ENCODE measurements at places on chromosomes 16 and 17. TPM values are rescaled to one million over a fixed set of nuclear protein-coding genes. Genes with fewer than 3 reads are reported as not detected.

COL1A1 gene
- 544 TPM for polyA plus RNA-seq

NECAB2 gene
- polyA plus RNA-seq = 5.1 TPM

SLC16A11 gene
- polyA plus RNA-seq = 0.54 TPM

ATP6V0A1 gene
- 55.4 TPM for polyA plus RNA-seq

HSD17B2 gene
- polyA plus RNA-seq = 15.6 TPM

GRAPL gene
- 3.9 TPM for polyA plus RNA-seq

MFAP4 gene
- polyA plus RNA-seq = 273 TPM

SLC35G6 gene
- polyA plus RNA-seq = 0.16 TPM

GRCh38 chr17:55134486-55135157 lies 130.1 kb upstream of the HLF start:
- DNase-seq = no peak

GRCh38 chr16:71708696-71709095 lies 15.8 kb downstream of the PHLPP2 start:
- no peak for DNase-seq

- no peak for DNase-seq
These were observed 7.1 kb upstream of the MVD start for GRCh38 chr16:88669980-88670379.

DNA sequence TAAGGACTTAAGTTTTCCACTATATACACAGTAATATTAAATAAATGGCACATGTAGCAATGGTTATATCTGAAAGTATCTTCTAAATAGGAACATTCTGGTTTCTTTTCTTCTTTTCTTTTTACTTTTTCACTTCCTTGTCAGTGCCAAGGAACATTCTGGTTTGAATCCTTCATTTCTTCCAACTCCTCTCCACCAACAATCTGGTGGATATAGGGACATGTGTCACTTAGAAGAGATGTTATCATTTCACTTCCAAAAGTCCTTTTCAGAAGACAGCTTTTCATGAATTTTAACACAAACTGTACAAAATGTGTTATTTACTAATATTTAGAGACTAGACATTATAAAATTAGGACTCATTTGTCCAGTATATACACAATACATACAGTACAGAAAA lies 7.9 kb upstream of the GOT2 start:
- DNase-seq = no peak

DNA sequence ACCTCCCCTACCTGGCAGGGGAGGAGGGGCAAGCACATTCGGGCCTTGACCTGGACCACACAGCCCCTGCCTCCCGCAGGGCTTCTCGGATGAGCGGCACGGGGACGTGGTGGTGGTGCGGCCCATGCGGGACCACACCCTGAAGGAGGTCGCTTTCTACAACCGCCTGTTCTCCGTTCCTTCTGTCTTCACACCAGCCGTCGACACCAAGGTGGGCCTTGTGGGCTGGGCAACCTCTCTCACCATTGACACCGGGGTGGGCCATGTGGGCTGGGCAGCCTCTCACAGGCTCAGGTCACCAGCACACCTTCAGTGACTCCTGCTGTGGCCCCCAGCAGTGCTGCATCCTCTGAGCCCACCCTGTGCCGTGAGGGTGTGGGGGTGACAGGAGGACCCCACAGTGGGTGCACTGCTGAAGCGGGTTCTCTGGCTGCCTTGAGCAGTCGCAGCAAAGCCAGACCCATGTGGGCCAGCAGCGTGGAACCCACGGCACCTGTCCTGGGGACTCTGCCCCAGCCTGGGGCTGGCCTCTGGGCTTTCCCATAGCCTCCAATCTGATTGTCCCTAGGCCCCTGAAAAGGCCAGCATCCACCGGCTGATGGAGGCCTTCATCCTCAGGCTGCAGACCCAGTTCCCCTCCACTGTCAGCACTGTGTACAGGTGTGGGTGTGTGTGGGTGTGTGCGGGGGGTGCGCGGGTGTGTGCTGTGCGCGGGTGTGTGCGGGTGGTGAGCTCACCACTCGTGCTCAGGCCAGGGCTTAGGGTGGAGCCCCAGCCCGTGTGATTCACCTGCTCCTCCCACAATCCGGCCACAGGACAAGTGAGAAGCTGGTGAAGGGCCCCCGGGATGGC lies 7.5 kb downstream of the CTU2 start:
- no peak for DNase-seq

- no peak for DNase-seq
These were observed 7.6 kb upstream of the RPH3AL start for GRCh38 chr17:360092-360750.

DNA sequence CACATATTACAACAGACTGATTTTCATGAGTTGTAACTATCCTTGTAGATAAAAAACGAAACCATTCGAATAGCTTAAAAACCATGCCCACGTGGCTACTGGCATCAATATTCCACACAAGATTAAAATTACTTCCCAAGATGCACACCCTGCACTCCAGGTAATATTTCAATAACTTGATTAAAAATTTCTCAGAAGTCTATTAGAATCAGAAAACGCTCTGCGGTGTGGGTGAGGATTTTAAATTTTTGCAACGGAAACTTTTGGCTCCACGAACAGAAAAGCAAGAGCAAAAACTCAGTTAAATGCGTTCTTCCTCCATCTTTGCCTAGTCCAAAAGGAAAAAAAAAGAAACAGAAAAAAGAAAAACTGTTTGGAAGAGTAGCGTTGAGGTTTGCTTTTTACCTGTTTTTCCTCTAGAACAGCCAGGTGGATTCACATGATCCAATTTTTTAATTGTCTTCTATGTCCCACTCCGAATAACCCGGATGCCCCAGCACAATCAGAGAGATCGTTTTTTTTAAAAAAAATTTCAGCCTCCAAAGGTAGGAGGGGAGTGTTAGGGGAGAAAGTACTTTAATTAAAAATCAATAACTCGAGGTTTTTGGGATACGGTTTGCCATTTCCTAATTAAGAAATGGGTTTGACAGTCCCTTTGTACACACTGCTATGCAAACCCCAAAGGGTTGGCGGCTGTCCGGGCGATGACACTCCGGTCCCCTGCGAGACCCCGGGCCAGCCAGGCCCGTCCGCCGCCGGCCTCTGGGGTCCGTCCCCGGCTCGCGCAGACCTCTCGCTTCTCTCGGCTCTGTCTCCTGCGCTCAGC lies 708 bp upstream of the NFAT5 start:
- no peak for DNase-seq

GRCh38 chr17:66595893-66596292 lies 239.0 kb upstream of the CACNG5 start:
- DNase-seq = no peak

- no peak for DNase-seq
These were observed 16.7 kb upstream of the ALKBH5 start for GRCh38 chr17:18166894-18167293.

- no peak for DNase-seq
These were observed 24.0 kb downstream of the RNF213 start for GRCh38 chr17:80284631-80285030.

- no peak for DNase-seq
These were observed 1.0 kb upstream of the HOXB13 start for GRCh38 chr17:48729335-48730239.

- DNase-seq = no peak
These were observed 64.6 kb downstream of the MRTFB start for GRCh38 chr16:14135704-14136103.

DNA sequence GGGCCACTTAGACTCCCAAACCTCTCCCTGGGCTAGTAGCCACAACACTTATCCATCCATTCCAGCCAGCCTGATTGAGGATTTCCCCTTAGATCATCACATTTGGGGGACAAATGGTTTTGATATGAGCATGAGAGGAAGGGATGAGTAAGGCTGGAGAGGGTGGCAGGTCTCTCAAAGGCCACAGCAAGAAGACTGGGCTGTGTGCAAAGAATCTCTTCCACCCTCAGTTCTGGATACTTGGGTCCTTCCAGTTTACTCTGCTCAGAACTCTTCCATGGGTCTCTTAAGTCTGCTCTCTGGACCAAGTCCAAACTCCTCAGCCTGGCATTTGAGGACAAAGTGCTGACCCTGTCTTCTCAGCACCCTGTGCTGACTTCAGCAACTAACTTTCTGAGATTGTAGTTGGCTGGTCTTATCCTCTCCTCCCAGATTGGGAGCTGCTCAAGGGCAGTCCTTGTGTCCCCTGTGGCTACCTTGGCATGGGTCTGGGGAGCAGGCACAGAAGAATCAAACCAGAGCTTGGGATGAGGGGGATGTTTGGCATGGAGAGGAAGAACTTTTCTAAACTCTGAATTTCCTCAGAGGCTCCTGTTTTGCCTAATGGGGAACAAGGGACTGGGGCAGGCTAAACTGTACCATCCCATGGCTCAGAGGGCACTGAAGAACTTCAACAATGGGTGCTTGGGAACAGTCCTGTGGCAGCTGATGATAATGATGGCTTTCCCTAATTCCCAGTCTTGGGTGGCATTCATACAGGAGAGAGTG lies 3.1 kb upstream of the NFATC3 start:
- no peak for DNase-seq

DNA sequence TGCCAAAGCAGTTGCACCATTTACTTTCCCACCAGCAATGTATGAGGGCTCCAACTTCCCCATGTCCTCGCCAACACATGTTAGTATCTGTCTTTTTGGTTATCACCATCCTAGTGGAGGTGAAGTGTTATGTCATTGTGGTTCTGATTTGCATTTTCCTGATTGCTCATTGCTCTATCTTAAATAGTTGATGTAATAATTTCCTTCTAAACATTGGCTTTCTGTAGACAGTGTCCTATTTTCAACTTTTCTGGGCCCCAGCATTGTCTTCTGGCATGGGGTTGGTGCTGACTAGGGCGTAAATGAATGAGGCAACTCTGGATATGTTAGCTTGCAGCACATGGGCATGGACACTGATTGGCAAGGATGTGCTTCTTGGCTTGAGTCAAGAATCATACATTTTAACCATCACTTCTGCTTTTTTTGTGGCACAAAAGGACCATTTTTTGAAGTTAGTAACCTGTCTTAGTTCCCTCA lies 25.1 kb downstream of the PLCG2 start:
- DNase-seq = no peak
